ENCODE measurements at places on chromosomes 12 and 14.
A peak's percentile ranks its signal among the peaks of the same experiment; 100 is the strongest.

- DNase-seq, result no peak
These were observed 27.7 kb upstream of the BLTP3B start for GRCh38 chr12:100170313-100170858.

DNA sequence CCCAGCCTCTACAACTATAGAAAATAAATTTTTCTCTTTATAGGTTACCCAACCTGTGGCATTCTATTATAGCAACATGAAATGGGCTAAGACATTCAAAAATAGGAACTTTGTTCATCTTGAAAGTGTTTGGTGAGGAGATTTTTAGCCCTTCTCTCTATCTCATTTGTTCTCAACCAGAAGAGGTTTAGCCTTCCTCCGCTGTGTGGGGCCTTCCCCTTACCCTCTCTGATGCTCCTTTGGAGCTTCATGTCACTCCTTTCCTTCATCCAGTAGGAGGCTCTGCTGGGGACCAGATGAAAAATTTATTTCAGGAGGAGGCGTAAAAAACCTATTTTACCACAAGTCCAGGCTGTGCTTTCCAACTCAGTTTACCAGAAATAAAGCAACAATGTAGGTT is 94.1 kb downstream of the RTN1 start:
- DNase-seq, result no peak

GRCh38 chr14:98022541-98023520 is 1225.6 kb downstream of the VRK1 start:
- no peak for DNase-seq

GRCh38 chr14:63542231-63542999 is 762 bp downstream of the PPP2R5E start:
- peak; percentile 16 for DNase-seq

DNA sequence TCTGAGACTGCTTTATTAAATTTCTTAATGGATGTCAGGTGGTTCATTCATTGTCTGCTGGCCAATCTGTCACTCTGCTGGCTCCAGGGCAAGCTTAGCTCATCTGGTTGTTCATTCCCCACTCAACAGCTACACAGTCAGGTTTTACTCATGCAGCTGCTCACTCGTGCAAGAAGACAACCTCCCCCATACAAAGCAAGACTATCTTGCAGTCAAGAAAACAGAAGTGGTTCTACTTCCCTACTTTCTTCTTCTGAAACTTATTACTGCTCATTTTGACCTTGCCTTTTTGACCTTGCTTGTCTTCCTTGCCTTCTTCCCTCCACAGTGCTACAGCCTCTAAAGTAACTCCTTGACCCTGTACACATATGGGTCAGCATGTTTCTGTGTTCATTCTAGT is 277.9 kb downstream of the SSPN start:
- DNase-seq, result no peak

DNA sequence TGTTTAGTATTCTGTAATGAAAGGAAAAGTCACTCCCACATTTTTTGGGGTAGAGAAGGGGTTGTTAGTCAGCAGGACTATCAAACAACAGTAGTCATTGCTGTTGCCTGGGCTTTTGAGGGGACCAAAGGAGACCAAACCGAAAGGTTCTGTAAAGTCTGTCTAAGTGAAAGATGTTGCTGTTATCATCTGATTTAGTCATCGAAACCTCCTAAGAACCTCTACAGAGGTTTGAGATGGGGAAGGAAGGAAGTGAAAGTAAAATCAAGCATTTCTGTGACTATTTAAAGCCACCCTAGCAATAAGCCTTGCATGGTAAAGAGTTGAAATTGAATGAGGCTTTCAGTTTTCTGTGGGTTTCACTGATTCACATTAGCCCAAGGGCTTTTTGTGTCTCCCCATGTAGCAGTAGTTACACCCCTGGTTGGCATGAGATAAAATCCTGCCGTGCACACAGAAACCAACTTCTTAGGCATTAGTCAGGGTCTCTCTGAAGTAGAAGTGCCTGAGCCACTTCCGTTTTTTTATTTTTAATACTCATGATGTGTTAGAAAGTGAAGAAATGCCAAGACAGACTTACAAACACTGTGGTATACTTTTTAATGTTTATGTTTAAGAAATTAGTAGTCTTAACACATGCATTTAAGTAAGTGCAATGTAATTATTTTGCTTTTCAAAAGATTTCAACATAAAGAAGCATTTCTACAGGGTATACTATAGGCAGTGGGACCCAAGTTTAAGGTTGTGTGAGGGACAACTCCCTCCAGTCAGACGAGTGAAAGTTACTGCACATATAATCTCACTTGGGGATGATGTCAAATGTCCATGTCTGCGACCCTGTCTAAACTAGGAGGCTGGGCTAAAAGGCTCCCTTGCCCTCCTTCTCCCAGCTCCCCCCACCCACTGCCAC is 50.4 kb downstream of the DYRK2 start:
- DNase-seq, result peak; percentile 32

- no peak for DNase-seq
These were observed 1162.1 kb upstream of the USP15 start for GRCh38 chr12:61098031-61098580.

- DNase-seq, result no peak
These were observed 52.9 kb downstream of the SPTB start for GRCh38 chr14:64826845-64827244.

GRCh38 chr12:8958066-8958465 is 8.6 kb upstream of the M6PR start:
- no peak for DNase-seq

DNA sequence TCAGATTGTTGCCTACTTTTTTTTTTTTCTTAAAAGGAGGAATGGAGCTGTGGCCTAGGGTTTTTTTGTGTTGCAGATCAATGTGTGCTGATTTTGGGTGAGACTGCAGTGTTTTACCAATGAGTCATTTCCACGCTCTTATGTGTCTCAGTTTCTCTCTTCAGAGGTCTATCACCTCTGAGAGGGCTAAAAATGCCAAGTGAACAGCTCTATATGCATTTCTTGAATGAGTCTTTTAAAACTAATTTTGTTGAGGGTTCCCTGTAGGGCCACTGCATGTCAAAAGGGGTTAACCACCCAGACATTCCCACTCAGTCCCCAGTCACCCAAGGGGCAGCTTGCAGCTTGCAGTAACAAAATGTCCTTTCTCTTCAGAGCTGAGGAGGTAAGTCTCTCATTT is 24.3 kb upstream of the GLIPR1L2 start:
- DNase-seq, result no peak

- DNase-seq, result no peak
These were observed 57.0 kb upstream of the NID2 start for GRCh38 chr14:52125885-52126284.

DNA sequence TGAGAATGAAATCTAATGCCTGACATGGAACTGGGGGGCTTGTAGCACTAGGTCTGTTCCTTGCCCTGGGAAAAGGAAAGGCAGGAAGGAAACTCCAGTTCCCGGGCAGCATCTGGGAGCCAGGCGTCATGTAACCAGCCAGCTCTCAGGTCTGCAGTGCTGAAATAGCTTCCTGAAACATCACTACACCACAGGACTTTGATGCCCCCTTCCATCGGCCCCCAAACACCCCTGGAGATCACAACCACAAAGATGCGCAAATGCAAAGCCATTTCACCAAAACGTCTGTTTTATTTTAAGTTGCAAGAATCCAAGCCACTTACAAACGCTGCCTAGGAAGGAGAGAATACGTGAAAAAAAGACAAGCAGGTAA is 40.9 kb downstream of the KCTD10 start:
- no peak for DNase-seq

- DNase-seq, result no peak
These were observed 3.6 kb downstream of the CLEC7A start for GRCh38 chr12:10126413-10126812.

DNA sequence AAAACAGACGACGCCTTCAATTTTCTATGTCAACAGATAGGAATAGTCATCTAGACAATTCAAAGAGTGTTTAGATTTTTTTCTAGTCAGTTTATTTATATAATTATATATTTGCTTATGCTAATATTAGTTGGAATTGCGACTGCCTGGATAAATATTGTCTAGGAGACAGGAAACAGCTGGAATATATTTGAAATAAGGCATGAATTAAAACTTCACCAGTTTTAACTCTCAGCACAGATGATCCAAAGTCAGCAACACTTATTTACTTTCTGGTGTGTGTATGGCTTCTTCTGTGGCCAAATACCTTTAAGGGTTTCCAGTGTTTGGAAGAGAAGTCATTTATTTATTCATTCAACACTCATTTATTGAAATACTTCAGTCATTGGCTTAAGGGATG is 1215.4 kb upstream of the USP15 start:
- no peak for DNase-seq

GRCh38 chr14:26773906-26774593 is 176.2 kb upstream of the NOVA1 start:
- DNase-seq, result no peak

DNA sequence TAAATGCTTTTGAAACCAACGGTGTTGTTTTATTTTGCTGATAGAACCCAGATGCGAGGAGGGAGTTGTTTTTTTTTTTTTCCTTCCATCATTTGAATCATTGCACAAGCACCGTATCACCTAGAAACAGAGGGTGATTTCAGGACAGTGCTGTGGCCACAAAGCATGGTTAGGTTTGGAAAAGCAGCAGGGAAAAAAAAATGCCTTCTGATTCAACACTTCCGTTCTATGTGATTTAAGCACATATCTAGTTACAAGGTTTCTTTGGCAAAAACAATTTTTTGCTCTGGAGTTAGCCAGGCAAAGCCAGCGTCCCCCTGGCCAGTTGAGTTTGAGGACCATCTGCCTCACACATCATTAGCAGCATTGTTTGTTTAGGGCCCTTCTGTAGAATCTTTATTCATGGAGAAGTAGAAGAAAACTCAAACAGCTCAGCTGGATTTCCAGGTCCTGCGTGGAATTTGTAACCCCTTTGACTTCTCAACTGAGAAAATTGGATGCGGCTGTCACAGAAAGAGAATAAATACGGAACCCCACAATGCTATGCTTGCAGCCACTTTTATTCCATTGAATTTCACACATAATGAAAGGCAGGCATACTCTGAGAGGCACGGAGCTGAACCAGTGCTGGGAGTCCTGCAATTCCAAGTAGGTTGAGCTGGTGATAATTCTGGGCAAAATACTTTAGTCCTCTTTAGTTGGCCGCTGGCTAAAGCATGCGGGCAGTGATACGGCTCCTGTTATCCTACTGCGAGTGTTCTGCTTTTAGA is 17.0 kb upstream of the WNT5B start:
- DNase-seq, result no peak

GRCh38 chr14:101132588-101132987 is 229.1 kb upstream of the RTL1 start:
- no peak for DNase-seq

GRCh38 chr14:50790589-50790988 is 40.4 kb downstream of the NIN start:
- DNase-seq, result no peak

DNA sequence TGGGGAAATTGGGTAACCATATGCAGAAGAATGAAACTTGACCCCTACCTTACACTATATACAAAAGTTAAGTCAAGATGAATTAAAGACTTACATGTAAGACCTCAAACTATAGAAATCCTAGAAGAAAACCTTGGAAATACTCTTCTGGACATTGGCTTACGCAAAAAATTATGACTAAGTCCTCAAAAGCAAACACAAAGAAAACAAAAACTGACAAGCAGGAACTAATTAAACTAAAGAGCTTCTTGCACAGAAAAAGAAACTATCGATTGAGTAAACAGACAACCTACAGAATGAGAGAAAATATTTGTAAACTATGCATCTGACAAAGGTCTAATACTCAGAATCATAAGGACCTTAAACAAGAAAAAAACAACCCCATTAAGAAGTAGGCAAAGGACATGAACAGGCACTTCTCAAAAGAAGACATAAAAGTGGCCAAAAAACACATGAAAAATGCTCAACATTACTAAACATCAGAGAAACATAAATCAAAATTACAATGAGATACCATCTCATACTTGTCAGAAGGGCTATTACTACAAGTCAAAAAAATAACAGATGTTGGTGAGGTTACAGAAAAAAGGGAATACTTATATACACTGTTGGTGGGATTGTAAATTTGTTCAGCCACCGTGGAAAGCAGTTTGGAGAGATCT is 37.0 kb upstream of the CFAP54 start:
- DNase-seq, result no peak

GRCh38 chr12:117599849-117600248 is 238.4 kb upstream of the NOS1 start:
- DNase-seq, result no peak
